ENCODE measurements at places on chromosomes 7 and 10.

- DNase-seq = no peak
Observed at GRCh38 chr10:44995914-44996669, 4.6 kb upstream of the ZNF22 start.

GRCh38 chr7:140041659-140042385, 20.9 kb downstream of the PARP12 start:
- DNase-seq = no peak

GRCh38 chr7:158140538-158141220, 446.9 kb downstream of the PTPRN2 start:
- no peak for DNase-seq

GRCh38 chr10:85542152-85542551, 824.4 kb downstream of the GRID1 start:
- DNase-seq = no peak

GRCh38 chr7:80379034-80379982, 132.6 kb downstream of the GNAT3 start:
- DNase-seq = no peak

DNA sequence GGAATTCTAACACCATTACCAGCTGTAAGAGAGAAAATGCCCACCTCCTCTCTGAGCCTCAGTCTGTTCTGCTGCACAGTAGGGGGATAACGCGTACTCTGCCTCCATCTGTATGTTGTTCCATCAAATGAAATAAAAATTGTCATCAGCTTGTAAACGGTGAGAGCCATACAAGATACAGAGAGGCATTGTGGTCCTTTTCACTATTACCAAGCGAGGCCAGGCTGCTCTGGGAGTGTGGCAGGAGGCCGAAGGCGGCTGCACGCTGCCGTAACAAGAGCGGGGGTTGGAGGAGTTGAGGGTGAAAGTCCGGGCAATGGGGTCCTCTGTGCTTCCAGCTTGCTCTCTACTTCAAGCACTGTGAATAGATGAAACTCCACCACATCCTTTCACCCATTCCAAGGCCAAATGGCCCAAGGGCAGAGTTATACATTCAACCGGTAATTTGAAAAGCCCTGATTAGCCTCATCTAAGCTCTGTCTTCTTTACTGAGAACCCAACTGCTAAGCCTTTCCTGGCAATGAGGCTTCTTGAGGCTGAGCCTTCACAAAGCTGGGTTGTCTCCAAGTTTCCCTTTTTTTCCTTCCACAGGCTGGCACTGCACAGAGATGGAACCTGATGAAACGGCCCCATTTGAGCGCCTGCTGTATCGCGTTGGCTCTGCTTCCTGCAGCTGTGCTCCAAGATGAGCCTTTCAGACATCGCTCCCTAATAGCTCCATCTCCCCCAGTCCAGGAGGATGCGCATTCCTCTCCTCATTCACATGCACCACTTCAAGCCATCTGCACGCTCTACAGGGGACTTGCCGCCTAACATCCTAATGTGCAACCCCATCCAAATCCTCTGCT, 47.2 kb downstream of the PYROXD2 start:
- no peak for DNase-seq

DNA sequence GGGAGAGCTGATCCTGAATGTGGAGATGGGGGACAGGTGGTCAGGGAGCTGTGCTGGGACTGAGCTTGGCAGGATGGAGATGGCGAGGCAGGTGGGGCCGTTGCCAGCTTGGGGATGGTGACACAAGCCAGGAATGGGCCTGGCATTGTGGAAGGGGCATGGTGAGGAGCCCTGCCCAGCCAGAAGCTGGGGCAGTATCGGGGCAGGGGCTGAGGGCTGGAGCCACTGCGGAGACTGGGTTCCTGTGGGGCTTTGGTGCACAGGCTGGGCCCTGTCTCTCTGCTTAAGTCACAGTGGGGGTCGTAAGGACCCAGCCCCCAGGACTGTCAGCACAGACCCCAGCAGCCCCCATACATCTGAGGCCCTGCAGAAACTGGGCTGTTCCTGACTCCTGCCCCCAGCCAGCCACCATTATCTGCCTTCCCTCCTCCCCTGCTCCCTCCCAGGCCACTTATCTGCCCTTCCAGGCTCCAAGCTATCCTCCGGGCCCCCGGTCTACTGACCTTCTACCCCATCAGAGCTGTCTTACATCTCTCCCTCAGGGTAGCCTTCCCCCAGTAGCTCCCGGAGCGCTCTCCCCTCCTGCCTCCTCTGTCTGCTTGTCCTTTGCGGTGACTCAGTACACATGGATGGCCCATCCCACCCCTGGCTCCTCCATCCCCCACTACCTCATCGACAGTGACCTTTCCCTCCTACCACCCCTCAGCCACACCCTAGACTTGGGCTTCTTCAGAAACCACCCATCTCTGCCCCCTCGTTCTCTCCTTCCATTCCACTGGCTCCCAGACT, 44.2 kb downstream of the PPIF start:
- no peak for DNase-seq

DNA sequence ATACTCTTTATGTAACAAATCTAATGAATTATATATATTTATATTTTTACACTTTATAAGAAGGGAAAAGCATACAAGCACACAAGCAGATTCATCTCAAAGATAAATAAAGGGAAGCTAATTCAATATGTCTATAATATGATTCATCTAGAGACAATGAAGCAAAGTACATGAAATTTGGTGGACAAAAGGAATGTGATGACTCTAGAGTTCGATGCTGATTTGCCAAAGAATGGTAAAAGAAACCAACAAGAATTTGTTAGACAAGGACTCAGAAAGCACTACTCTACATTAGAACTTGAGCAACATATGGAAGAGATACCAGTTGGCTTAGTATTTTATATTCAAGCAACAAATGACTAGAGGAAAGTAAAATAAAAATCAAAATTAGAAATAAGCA, 536.5 kb upstream of the TEX47 start:
- no peak for DNase-seq

- no peak for DNase-seq
Observed at GRCh38 chr10:15579605-15580004, 140.1 kb downstream of the ITGA8 start.

All from CD4-positive, alpha-beta T cell treated with Interleukin-6 for 4 hours (primary cell).